Adipocyte (in vitro differentiated cells): ENCODE measurements at places on chromosomes 6 and 20.

- peak; percentile 39 for DNase-seq
Observed at GRCh38 chr6:34982424-34982852, 93.4 kb downstream of the ANKS1A start.

DNA sequence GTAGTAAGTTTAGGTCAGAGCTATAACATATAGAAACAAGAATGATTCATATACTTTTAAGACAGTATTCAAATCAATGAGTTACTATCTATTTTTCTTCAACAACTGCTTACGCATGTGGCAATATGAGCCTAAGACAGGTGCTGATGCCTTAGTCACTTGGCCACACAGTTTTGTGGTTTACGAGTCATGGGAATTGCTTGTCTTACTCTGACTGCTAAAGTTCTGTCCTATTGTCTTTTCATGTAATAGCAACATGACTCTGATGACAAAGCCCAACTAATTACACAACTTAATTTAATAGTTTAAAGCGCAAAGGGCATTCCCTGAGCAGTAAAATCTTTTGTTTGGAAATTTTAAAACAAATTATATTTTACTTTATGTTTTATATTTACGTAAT lies 159.3 kb upstream of the CENPW start:
- peak; percentile 55 for DNase-seq

DNA sequence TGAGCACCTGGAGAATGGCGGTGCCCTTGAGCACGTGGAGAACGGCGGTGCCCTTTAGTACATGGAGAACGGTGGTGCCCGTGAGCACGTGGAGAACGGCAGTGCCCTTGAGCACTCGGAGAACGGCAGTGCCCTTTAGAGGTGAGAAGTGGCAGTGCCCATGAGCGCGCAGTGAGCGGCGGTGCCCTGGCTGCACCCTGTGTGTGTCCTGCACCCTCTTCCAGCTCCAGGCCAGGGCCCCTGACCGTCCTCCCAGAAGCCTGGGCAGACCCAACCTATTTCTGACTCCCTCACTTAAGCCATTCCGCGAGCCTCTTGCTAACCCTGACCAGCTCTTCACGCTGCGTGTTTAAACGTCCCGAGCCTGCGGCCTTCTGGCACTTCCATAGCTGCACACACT lies 151.3 kb downstream of the DLL1 start:
- DNase-seq = no peak

DNA sequence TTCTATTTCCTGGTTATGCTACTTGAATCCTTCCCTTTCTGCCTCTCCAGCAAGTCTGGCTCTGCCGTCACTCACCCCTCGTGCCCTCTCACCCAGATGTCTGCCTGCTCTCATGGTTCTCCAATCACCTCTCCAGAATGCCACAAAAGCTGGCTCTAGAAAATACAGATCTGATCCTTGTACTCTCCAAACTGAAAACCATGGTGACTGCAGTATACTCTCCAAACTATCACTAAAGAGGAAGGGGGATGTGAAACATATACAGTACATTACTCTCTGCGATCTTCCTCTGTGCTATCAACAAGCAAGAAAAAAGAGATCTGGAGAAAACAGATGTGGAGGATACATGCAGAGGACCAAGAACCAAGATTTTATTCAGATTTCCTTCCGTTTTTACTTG lies 91.1 kb downstream of the ATXN1 start:
- DNase-seq = no peak

- no peak for DNase-seq
Observed at GRCh38 chr20:64039293-64040160, 3.5 kb downstream of the C20orf204 start.

GRCh38 chr6:15131651-15132061 lies 114.2 kb upstream of the JARID2 start:
- DNase-seq = no peak

DNA sequence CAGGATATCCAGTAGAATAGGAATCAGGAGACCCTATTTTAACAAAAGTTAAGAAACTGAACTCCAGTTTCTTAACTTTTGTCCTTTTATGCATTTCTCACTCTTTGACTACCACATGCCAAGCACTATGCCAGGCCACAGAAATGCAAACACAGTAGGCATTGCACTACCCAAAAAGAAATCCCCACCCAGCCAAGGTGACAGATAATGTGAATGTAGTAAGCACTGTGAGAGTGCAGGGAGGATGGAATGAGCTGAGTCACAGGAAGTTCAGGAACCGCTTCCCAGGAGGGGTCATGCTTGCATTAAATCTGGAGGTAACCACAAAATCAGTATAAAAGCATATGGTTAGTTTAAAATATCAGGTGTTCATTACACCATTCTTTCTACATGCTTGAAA lies 20.1 kb upstream of the FAM83C start:
- peak; percentile 86 for DNase-seq

DNA sequence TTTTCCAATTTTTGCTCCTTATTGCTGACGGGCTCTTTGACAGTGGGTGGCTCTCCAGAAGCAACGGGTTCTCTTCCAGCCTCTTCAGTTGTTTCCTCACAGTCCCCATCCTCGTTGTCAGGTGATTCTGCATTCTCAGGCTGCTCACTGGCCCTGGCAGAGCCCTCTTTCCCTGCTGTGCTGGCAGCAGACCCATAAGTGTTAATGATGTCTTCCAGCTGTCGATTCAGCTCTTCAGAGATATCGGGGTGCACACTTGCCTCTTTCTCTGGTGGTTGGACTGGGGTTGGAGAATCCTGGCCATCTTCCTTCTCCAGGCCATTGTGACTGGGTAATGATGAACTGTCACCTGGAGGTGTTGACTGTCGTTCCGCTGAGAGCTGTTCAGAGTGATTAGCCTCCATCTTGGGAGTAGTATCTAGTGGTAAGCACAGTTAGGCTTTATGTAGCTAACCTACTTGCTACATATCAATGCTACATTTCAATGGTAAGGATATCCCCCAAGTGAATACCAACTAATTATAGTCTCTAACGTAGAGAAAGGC lies 3.2 kb downstream of the TXLNB start:
- no peak for DNase-seq

- DNase-seq = peak; percentile 12
Observed at GRCh38 chr20:60262967-60263603, 304.9 kb downstream of the CDH26 start.

GRCh38 chr20:36270744-36271638 lies 34.7 kb downstream of the AAR2 start:
- no peak for DNase-seq

DNA sequence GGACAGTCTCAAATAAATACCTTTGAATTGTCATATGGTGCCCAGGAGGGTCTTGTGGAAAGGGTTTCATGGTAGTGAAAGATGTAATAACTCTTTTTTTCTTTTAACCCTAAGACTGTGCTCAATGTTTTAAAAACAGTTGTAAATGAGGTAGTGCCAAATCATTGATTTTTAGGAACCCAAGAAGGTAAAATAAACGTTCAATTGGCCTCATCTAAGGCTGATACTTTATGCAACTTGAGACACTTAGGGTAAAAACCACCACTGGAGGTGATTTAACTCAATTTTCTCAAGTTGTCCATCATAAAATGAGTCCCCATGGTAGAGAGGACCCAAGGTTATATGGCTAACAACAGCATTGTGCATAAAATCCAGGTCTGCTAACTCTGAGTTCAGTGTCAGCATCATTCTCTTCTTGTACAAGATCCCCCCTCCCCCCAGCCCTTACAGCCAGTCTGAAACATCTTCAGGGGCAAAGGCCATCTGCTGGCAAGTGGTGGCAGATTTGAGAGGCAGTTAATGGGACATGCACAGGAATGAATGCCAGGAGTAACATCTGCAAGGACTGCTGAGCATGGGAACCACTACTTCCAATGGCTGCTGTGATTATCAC lies 244.4 kb downstream of the GMPR start:
- DNase-seq = no peak

GRCh38 chr6:79864001-79864400 lies 83.4 kb downstream of the ELOVL4 start:
- no peak for DNase-seq

DNA sequence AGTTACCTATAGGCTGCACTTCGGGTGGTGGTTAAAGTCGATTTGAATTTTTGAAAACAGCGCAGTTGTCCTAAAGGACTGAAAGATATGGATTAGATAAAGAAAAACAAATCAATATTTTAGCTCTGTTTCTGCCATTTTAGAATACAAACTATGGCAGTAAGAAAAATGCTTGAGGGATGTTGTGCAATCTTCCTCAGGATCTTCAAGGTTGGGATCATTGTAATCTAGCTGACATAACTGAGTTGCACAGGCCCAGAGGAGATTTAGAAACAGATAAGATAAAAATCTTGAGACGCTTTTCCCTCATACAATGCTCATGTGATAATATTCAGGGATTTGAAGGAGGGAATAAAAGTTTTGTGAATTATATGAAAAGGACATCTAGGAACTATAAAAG lies 926 bp downstream of the PEX3 start:
- DNase-seq = peak; percentile 63

GRCh38 chr20:17282501-17282900 lies 55.7 kb downstream of the PCSK2 start:
- DNase-seq = no peak

- no peak for DNase-seq
Observed at GRCh38 chr6:2232445-2232844, 13.0 kb downstream of the GMDS start.

GRCh38 chr6:37966801-37967200 lies 147.3 kb downstream of the ZFAND3 start:
- no peak for DNase-seq

DNA sequence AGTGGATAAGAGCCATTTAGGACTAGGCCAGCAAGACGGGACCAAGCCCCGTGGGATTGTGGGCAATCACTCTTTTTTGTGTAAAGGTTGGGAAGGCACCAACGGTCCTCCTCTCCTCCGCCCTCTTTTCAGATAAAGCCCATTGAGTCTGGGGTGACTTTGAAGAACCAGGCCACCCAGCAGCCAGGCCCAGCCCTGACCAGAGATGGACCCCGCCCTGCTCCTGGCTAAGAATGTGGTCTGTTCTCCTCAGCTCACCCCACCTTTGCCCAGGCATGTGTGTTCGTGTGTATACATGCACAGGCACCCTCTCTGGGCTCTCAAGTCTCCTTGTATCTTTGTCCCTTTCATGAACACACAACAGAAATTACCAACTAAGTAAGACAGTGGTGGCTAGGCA lies 9.1 kb downstream of the SDC4 start:
- DNase-seq = no peak

- no peak for DNase-seq
Observed at GRCh38 chr6:99252421-99252820, 97.1 kb downstream of the FAXC start.

- no peak for DNase-seq
Observed at GRCh38 chr6:154440422-154441043, 70.0 kb downstream of the CNKSR3 start.

- no peak for DNase-seq
Observed at GRCh38 chr6:139637766-139638165, 263.3 kb upstream of the CITED2 start.

DNA sequence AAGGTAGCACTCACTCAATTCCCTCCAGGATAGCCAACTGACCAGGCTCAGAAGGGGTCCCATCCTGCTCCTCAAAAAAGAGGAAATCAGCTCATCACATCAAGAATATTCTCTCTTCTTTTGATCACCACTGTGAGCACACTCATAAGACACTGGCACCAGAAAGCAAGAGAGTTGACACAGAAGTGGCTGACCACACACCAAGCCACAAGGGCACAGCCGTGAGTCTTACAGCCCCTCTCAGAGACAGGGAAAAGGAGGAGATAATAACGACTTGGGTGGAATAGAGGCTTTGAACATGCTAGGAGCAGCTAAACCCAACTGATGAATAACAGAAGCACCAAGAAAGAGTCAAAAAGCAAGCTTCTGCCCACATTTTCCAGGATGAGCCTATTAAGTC lies 249.1 kb upstream of the PREP start:
- DNase-seq = no peak

GRCh38 chr20:13891575-13891974 lies 98.8 kb downstream of the SEL1L2 start:
- DNase-seq = no peak

DNA sequence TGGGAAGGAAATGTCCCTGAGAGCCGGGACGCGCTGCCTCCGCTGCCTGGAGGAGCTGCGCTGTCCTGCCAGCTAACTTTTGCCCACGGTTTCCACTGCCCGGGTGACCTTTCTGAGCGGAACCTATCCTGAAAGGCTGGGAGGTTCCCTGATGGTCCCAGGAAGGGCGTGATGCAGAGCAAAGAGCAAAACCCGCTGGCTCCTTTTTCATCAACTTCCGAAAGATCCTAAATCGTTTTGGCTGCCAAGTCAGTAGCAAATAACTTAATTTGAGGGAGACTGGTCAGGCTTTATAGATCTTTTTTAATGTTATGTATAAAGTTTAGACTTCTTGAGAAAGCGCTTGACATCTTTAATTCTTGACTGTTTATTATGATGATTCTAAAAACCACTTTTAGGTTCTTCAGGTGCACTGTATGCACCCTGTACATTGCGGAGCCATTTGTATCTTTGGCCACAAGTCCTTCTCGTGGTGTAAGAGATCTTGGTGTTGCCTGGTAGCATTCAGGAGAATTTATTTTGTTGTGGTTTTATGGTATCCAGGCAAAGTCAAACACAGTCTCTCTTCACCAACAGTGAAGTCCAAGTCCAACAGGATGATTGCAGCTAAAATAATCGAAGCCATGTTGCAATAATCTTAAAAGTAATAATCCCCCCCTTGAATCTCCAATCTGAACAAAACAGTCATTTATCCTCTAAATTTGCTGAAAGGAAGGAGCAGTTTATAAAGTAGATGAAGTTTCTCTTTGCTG lies at the start of gene SYNE1:
Gene SYNE1, minus strand, starts transcription at position 67 of the 752 bp plus-strand sequence. CDS start 9,031 bp downstream, outside the sequence.
- DNase-seq = peak; percentile 4

DNA sequence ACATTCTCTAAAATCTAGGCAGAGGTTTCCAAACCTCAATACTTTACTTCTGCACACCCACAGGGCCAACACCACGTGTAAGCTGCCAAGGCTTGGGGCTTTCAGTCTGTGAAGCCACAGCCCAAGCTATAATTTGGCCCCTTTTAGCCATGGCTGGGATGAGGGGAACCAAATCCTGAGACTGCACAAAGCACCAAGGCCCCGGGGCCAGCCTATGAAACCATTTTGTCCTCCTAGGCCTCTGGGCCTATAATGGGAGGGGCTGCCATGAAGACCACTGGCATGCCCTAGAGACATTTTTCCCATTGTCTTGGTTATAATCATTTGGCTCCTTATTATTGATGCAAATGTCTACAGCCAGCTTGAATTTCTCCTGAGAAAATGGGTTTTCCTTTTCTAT lies 513.0 kb upstream of the ADGRB3 start:
- no peak for DNase-seq

GRCh38 chr6:129491436-129491835 lies 218.5 kb downstream of the ARHGAP18 start:
- no peak for DNase-seq
